ENCODE measurements at places on chromosomes 12 and 14.

DNA sequence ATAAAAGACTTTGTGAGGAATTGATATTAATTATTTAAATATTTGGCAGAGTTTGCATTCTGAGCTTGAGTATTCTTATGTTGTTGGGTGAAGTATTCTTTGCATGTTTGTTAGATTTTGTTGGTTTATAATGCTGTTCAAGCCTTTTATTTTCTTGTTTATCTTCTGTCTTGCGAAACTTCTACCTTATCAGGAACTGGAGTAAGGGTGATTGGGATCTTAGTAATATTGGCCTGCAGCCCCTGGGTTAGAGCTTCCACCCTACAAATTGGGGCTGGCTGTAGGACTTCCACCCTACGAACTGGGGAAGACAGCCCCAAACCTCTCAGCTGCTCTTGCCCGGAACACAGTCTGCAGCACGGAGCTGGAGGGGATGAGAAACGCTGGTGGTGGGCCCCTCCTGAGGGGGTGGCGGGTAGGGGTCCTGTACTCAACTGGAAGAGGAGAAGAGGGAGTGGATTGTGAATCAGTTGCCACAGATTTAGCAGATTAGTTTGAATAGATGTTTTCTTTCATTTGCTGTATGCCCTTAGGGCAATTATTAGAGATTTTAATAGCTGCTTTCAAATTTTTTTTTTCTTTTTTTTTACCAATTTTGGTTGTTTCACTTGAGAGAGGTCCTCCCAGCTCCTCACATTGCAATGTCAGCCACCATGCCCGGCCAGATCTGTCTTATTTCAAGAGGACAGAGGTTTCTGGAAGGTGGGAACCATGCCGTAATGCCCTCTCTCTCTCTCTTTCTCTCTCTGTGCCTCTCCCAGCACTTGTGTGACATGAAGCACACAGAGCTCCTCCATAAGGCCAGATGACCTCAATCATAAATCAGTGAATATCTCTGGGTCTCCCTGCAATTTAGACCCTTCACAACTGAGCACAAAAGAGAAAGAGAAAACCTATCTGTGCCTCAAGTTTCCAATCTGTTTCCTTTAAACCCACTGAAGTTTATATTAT is 123.4 kb downstream of the DICER1 start:
- no peaks in the 10 kb centered on the region for H3K27me3 ChIP-seq
- H3K4me1 ChIP-seq: no peaks in the 10 kb centered on the region
- no peak overlapping the region for H3K4me3 ChIP-seq
- no peak overlapping the region for H3K27ac ChIP-seq

DNA sequence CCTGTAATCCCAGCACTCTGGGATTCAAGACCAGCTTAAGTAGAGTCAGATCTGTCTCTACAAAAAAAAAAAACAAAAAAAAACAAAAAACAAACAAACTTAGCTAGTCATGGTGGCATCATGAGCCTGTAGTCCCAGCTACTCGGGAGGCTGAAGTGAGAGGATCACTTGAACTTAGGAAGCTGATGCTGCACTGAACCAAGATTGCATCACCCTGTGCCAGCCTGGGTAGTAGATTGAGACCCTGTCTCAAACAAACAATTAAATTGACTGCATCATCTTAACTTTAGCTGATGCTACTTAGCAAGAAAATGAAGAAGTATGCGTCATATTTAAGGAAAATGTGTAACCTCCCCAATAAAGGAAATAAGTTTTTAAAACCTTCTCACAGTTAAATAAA is 136.6 kb upstream of the ATXN7L3B start:
- no peaks in the 10 kb centered on the region for H3K4me1 ChIP-seq
- H3K27me3 ChIP-seq: no peaks in the 10 kb centered on the region
- H3K27ac ChIP-seq: no peak overlapping the region
- H3K36me3 ChIP-seq: no peaks in the 10 kb centered on the region

- peak within 1 kb of the TSS; percentile 48 for H3K4me3 ChIP-seq
- H3K4me1 ChIP-seq: peaks cover 4% of the 10 kb centered on the region
- H3K36me3 ChIP-seq: no peaks in the 10 kb centered on the region
- H3K27ac ChIP-seq: no peak within 1 kb of the TSS
Observed at GRCh38 chr14:91947475-91948184, at the start of gene FBLN5. TSS of gene FBLN5 (minus strand) at chr14:91947694. CDS start at chr14:91947229, 465 bp downstream.

DNA sequence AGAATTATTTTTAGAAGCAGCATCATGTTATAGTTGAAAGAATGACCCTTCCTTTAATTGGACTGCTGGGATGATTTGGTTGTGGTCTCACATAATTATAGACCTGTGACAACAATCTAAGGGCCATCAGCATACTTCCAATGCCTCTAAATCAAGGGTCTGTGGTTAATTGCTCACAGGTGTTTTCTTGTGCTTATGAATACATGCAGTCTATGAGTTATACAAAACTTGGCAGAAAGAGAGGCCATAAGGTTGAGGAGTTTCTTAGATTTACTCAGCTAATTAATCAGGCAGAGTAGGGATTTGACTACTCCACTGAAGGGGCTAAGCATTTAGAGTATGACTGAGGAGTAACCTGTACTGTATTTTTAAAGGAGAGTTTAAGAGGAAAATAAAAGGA is 37.0 kb upstream of the FRMD6 start:
- no peaks in the 10 kb centered on the region for H3K36me3 ChIP-seq
- no peaks in the 10 kb centered on the region for H3K27me3 ChIP-seq
- H3K4me1 ChIP-seq: peaks cover 5% of the 10 kb centered on the region
- no peak for DNase-seq

DNA sequence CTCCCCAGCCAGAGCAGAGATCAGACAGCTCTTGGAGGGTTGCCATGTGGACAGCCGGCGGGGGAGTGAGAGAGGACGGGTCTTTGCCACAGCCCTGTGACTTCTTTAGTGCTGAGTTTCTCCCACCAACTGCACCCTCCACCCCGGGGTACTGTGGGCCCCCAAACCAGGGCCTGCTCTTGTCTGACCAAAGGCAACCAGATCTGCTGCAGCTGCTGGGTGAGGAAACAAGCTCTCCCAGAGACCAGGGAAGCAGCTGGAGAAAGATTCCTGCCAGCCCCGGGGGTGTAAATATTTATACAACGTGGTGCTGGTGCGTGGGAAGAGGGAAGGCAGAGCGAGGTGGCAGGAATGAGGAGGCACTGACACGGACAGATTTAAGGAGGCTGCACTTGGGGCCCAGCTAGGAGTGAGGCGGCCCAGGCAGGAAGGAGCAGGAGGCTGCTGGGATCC is 14.3 kb upstream of the ZFP36L1 start:
- H3K36me3 ChIP-seq: no peaks in the 10 kb centered on the region
- no peak for DNase-seq
- H3K27me3 ChIP-seq: no peaks in the 10 kb centered on the region
- H3K27ac ChIP-seq: no peak overlapping the region

DNA sequence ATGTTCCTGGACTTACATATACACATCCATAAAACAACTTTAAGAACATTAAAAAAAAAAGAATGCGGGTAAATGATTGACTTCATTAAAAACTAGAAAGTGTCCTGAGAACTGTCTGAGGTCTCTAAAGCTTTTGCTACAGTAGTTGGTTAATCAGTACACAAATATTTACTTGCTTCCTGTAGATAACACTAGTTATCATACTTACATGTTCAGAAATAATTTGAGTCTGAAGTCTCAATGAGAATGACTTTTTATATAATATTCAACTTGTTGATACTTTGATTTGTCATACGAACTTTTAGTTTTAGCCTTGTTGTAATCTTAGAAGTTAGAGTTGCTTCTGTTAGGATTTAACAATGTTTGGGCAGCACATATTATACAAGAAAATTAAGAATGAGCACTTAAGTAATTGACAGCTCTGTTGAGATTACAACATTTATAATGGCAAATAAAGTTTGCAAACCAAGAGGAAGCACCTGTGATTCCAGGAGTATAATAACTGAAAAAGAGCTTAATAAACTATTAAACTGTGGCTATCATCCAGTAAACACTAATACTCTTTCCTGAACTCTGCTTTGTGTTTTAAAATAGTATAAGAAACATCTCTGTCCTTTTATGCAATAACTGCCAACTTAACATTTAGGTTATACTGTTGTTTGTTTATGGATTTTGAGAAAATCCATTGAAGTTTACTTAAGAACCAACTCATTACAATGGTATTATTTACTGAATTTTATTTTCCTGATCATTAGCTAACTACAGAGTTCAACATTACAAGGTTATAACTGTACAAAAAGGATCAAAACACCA is 131.7 kb downstream of the MIPOL1 start:
- no peak overlapping the region for H3K4me3 ChIP-seq
- H3K27me3 ChIP-seq: no peaks in the 10 kb centered on the region
- no peak for DNase-seq
- no peaks in the 10 kb centered on the region for H3K36me3 ChIP-seq

- DNase-seq: no peak
- H3K27me3 ChIP-seq: no peaks in the 10 kb centered on the region
- H3K4me1 ChIP-seq: peaks cover 6% of the 10 kb centered on the region
- H3K36me3 ChIP-seq: no peaks in the 10 kb centered on the region
- H3K4me3 ChIP-seq: no peak overlapping the region
Observed at GRCh38 chr14:69356903-69357543, 41.1 kb downstream of the ERH start.

- no peak overlapping the region for H3K4me3 ChIP-seq
- no peaks in the 10 kb centered on the region for H3K27me3 ChIP-seq
- no peak for DNase-seq
- no peak overlapping the region for H3K27ac ChIP-seq
- no peaks in the 10 kb centered on the region for H3K4me1 ChIP-seq
Observed at GRCh38 chr14:89171168-89171567, 245.9 kb downstream of the FOXN3 start.

GRCh38 chr14:93533842-93534241 is 103.1 kb downstream of the UNC79 start:
- H3K36me3 ChIP-seq: no peaks in the 10 kb centered on the region
- no peak overlapping the region for H3K4me3 ChIP-seq
- no peak for DNase-seq
- H3K4me1 ChIP-seq: no peaks in the 10 kb centered on the region
- no peaks in the 10 kb centered on the region for H3K27me3 ChIP-seq

- no peaks in the 10 kb centered on the region for H3K4me1 ChIP-seq
- no peak overlapping the region for H3K27ac ChIP-seq
- no peak overlapping the region for H3K4me3 ChIP-seq
- no peak for DNase-seq
- no peaks in the 10 kb centered on the region for H3K36me3 ChIP-seq
Observed at GRCh38 chr12:18658829-18659228, 79.0 kb downstream of the PLCZ1 start.

DNA sequence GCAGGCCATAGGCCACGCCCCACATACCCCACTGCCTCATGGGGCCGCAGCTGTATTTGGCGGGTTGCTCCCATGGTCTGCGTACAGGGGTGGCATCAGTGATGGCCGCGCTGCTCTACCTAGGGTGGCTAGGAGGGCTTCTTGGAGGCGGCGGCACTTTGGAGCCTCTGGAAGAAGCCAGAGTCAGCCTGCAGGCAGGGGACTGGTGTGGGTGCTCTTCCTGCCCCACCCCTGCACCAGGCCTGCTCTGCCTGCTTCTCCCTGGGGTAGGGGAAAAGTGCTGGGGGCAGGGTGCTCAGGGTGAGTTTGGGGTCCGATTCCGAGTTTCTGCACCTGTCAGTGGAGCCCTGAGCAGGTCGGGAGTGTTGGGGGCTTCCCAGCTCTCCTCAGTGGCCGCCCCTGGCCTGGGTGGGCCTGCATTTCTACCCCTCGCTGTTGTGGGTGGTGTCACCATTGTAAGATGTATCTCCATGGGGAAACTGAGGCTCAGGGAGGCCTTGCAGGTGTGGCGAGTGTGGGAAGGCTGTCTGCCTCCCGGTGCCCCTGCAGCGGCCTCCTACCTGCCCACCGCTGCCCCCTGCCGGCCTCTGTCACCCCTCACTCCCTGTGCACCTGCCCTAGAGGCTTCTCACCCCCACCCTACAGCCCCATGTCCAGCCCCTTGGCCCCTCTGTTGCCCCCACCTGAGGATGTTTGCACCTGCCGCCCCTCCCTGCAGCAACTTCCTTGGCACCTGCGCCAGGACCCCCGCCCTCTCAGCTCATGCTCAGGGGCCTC is 5.5 kb downstream of the CEP170B start:
- DNase-seq: no peak
- H3K27me3 ChIP-seq: peaks cover 8% of the 10 kb centered on the region
- H3K36me3 ChIP-seq: no peaks in the 10 kb centered on the region
- peaks cover 13% of the 10 kb centered on the region for H3K4me1 ChIP-seq

DNA sequence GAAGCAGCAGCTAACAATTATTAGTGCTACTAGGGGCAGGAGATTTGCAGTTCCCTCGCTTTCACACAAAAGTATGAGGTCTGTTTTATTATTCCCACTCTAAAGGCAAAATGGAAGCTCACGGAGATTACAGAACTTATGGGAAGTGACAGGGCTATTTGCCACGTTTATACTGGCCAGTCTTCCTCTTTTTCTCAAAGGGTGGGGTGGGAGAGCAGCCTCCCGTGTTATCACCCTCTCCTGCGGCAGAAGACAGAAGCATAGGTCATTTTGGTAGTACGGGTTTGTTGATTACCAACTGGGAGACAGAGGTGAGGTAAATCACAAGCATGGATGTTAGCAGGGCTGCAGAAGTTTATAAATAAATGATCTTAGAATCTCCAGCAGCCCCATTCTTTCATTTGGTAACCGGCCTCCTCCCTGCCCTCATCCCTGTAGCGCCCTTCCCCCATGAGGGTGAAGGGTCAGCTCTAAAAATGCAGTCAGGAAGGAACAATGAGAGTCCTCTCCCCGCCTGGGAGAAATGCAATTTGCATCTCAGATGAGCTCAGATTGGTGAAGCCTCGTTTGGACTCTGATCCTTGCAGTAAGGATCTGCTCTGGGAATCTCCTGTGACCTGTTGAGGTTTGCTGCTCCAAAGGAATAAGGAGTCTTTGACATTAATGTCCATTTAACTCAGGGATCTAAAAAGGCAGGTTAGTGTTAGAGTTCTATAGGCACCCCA is 44.7 kb upstream of the SINHCAF start:
- peak; percentile 82 for DNase-seq
- H3K27me3 ChIP-seq: no peaks in the 10 kb centered on the region
- peaks cover 18% of the 10 kb centered on the region for H3K4me1 ChIP-seq

- no peaks in the 10 kb centered on the region for H3K4me1 ChIP-seq
- no peaks in the 10 kb centered on the region for H3K36me3 ChIP-seq
- no peaks in the 10 kb centered on the region for H3K27me3 ChIP-seq
- H3K27ac ChIP-seq: no peak overlapping the region
Observed at GRCh38 chr12:127606476-127607015, 660.4 kb upstream of the TMEM132C start.

DNA sequence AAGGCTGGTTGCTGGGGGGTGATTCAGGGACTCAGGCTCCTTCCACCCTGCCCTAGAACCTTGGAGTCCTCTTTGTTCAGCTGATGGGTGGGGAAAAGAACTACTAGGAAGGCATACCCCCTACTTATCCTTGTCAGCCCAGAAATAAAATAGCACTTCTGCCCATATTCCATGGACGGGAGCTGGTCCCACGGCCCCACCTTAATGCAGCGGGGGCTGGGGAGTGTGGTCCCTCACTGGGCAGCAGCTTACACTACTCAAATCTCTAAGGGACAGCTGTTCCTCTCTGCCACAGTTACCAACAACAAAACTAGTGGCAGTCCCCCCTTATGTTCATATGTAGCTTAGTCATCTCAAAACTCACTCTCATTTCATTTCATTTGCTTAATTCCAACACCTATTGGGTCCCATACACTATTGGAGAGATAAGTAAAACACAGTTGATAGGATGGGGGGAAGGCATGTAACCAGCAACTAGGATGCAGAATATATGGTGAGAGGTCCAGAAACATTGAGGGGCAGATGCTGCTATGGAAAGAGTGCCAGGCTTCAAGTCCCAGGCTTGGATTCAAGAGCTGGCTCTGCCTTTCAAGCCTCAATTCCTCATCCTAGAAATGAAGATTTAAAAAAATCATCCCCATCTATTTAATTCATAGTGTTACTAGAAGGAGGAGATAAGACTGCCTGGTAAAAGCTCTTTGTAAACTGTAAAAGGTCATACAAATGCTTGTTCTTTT is 83.7 kb upstream of the RIC8B start:
- H3K4me1 ChIP-seq: no peaks in the 10 kb centered on the region
- H3K27ac ChIP-seq: no peak overlapping the region
- no peak overlapping the region for H3K4me3 ChIP-seq
- DNase-seq: no peak
- H3K36me3 ChIP-seq: peaks cover 95% of the 10 kb centered on the region
- no peaks in the 10 kb centered on the region for H3K27me3 ChIP-seq
